HFFc6 (cell line): ENCODE measurements at places on chromosomes 6 and 20.
A peak's percentile ranks its signal among the peaks of the same experiment; 100 is the strongest.

GRCh38 chr6:1422290-1422689 is 32.9 kb downstream of the FOXF2 start:
- DNase-seq, result no peak

- no peak for DNase-seq
Observed at GRCh38 chr20:48288930-48289507, 503.7 kb upstream of the SULF2 start.

DNA sequence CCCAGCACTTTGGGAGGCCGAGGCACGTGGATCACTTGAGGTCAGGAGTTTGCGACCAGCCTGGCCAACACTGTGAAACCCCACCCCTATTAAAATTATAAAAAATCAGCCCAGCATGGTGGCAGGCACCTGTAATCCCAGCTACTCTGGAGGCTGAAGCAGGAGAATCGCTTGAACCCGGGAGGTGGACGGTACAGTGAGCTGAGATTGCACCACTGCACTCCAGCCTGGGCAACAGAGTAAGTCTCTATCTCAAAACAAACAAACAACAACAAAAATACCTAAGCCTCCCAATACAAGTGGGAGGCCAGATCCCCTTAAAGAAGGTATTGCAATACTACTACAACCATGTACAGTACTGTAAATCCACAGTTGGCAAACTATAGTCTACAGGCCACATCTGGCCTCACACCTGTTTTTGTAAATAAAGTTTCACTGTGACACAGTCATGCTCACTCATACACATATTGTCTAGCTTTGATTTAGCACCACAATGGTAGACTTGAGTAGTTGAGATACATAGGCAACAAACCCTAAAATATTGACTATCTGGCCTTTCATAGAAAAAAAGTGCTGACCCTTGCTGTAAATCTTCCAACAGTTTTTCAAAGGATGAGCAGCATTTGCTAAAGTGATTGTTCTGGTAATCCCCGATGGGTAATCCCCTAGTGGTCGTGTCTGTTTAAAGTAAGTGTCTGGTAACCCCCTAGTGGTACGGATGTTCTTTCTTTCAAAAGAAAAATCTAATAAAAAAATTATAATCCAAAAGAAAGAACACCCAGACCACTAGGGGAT is 202.0 kb downstream of the RNGTT start:
- DNase-seq, result no peak

GRCh38 chr6:105429676-105430075 is 26.8 kb upstream of the PREP start:
- peak; percentile 12 for DNase-seq

- no peak for DNase-seq
Observed at GRCh38 chr20:41048461-41049301, 20.1 kb downstream of the TOP1 start.

DNA sequence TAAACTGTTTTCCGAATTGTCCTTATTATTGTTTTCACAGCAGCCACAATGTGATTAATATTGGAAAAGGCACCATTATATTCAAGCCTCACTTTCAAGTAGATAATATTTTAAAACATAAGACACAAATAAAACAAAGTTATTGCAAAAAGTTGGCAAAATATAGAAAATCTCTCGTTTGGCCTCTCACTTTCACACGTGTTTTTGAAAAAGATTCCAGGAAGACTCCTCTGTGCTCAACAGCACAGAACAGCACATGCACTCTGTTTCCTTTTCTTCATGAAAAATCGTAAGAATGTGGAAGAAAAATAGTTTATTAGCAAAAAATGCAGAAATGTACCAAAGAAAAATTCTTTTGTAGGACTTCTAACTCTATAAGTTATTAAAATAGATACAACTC is 46.7 kb downstream of the PRKN start:
- no peak for DNase-seq

GRCh38 chr20:41213150-41213820 is 75.9 kb downstream of the PLCG1 start:
- DNase-seq, result peak; percentile 28

- DNase-seq, result peak; percentile 81
Observed at GRCh38 chr6:15351631-15352030, 105.8 kb downstream of the JARID2 start.

DNA sequence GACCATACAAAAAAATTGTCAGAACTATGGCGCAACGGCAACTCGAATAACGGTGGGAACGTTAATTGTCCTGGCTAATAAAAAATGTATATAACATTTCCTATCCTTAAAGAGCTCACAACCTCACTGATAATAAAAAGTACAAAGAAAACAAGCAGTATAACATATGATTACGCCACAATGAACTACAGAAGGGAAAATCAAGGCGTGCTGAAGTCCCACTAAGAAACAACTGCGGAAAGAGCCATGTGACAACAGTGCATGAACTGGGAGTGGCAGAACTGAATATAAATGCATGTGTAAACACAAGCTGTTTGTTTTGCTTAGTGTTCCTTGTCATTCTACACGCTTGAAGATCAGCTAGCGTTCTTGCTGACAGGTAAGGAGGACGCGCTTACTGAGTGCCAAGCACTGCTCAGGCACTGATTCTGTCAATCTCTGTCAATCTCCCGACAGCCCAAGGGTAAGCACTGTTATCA is 466 bp upstream of the PSMB1 start:
- peak; percentile 31 for DNase-seq

- DNase-seq, result no peak
Observed at GRCh38 chr6:143733510-143733909, 55.7 kb downstream of the PHACTR2 start.

DNA sequence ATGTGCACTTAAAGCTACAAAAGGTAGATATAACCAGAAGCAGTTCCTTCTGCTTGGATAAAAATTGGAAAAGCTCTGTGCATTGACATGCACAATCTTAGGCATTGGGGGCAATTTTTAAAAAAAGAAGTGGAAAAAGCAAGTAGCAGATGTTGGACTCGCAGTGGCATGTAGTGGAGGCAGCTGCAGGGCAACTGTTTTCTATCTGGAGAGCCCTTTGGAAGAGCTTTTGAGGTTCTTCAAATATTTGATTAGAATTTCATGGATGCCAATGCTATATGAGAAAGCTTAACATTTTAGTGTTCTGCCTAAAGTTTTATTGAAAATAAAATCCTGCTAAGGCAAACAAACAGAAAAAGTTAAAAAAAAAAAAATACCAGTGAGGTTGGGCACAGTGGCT is 388.3 kb upstream of the RNF217 start:
- no peak for DNase-seq

DNA sequence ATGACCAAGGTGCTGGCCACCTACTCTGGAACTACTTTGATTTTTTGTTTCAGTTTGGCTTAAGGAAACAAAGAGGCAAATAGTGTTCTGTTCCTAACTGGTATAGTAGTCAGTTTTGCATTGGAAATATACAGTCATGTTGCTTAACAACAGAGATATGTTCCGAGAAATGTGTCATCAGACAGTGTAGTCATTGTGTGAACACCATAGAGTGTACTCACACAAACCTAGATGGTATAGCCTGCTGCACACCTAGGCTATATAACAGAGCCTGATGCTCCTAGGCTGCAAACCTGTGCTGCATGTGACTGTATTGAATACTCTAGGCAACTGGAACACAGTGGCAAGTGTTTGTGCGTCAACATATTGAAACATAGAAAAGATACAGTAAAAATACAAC is 80.4 kb downstream of the ARID1B start:
- peak; percentile 49 for DNase-seq

GRCh38 chr6:63721181-63721580 is 85.6 kb downstream of the PHF3 start:
- DNase-seq, result no peak

DNA sequence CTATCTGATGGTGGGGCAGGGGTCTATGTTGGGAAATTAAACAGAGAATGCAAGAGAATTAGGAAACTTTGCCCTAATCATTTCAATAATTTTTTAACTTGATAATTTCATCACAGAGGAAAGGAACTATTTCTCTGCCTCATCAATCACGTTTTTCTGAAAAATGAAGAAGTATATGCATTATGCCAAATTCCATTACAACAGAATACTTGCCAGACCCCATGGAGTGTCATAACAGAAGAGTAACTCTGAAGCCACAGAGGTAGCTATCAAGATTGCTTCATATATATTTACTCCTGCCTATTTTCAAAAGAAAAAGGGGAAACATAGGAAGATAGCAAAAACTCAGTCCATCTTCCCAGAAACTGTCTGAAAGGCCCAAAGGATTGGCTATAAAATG is 5.7 kb upstream of the USP49 start:
- DNase-seq, result no peak

- DNase-seq, result no peak
Observed at GRCh38 chr6:66245231-66245630, 538.2 kb upstream of the EYS start.

DNA sequence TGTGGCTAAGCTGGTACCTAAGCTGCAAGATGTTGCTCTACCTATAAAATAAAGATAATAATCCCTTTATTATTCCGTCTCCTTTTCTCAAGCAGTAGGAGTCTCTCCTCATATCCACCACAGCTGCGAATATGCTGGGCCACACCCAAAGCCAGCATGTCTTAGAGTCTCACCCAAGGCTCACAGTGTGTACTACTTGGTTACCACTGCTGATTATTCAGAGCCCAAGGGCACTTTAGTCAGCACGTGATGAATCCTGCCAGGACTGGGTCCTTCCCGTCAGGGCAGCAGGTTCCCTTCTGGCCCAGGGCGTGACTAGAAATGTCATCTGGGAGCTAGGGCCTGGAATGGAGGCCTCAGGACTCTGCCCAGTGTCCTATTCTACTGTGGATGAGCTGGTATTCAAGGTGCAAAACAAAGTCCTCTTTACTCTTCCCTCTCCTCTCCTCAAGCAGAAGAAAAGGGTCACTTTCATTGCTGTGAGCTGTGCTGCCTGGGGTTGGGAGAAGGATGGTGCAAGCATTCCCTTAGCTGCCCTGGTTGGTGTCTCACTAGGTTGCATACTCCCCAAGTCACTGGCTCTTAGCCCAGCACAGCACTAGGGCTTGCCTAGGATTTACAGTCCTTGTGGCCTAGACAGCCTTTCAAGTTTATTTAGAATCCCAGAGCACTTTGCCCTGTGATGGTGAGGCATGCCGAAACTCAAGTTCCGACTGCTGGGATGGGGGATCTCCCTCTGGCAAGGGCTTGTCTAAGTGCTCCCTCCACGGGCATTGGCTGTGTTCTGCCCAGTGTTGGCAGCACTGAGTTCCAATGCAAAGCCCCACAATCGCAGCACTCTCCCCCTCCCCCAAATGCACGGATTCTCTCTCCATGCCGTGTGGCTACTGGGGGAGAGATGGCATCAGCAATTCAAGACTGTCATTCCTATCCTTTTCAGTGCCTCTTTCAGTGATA is 320.2 kb downstream of the BTBD9 start:
- no peak for DNase-seq

- DNase-seq, result peak; percentile 74
Observed at GRCh38 chr6:117463762-117464665, 18.5 kb upstream of the DCBLD1 start.

GRCh38 chr6:161639772-161640171 is 365.9 kb upstream of the AGPAT4 start:
- no peak for DNase-seq

DNA sequence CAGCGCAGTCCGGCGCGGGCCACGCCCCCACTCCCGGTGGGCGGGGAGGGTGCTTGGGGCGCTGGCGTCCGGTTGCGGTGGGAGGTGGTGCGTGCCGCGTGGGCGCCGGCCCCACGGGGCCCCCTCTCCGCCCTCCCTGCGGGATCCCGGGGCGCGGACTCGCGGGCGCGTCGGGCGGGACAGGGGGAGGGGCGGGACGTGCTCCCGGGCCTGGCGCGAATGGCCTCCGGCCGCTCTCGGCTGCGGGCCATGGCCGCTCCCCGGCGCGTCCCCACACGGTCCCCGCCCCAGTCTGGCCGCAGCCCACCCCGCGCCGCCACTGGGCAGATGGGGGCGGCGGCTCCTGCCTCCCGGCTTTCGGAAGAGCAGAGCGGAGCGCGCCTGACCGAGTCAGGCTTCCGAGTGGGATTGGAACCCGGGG is 771 bp upstream of the PPP1R3G start:
- DNase-seq, result no peak

DNA sequence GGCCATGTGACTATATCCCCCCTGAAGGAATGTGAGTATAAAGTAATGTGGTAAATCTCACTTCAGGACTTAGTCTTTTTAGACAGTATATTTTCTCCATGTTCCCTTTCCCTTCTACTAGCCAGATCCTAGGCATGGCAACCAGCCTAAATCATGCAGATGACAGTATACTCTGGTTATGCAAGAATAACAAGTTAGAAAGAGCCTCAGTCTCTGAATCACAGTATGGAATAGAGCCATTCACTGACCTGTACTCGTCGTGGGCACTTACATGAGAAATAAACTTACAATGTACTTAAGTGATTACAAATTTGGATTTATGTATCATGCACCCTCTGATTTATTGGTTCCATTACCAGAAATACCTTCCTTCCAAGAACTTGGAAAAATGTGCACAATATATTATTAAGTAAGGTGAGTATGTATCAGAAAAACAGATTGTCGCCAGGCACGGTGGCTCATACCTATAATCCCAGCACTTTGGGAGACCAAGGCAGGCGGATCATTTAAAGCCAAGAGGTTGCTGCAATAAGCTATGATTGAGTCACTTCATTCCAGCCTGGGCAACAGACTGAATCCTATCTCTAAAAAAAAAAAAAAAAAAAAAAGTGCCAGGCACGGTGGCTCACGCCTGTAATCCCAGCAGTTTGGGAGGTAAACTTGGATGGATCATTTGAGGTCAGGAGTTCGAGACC is 25.1 kb upstream of the FAM8A1 start:
- DNase-seq, result peak; percentile 86

- no peak for DNase-seq
Observed at GRCh38 chr6:133954657-133955576, 1.9 kb downstream of the TBPL1 start.

- peak; percentile 64 for DNase-seq
Observed at GRCh38 chr20:50121858-50122271, 8.9 kb upstream of the UBE2V1 start.

- DNase-seq, result no peak
Observed at GRCh38 chr6:44120692-44121443, 6.4 kb downstream of the MRPL14 start.

- DNase-seq, result no peak
Observed at GRCh38 chr6:43942011-43942442, 172.0 kb downstream of the VEGFA start.

DNA sequence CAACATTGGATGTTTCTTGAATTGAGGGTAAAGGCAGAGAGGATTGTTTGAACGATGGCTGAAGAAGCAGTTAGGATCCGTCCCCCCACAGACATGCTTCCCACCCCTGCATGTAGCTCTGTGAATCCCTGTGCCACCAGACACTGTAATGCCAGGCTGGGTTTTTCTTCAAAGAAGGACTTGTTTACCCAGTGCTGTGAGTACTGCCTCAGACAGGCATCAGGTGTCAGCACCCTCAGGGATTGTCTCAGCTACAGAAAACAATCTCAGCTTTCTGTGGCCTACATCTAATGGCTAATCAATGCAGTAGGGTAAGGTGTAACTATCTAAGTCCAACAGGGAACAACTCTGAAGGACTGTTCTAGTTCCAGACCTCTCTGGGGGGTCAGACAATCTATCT is 853.0 kb upstream of the EPHA7 start:
- DNase-seq, result no peak

DNA sequence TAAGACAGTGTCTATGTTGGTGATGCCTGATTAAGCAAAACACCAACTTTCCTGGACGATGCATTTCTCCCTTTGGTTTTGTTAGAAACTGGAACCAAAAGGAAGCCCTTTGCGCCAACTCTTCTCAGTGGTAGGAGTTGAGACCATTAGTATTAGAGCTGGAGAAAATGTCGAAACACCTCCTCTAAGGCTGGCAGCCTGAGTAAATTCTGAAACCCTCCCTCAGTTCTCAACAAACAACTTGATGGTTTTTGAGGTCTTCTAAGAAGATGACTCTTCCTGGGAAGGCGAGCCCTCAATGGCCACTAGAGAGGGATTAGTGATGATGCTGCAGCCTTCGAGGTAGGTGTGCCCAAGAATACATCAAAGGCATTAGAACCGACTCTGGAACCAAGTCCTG is 78.4 kb upstream of the CCN6 start:
- no peak for DNase-seq
